Astrocyte of the spinal cord (primary cell): ENCODE measurements at places on chromosomes 12 and 14.

- DNase-seq = no peak
Observed at GRCh38 chr12:10293151-10293550, 14.5 kb upstream of the KLRD1 start.

- DNase-seq = no peak
Observed at GRCh38 chr12:102059343-102059742, 2.4 kb downstream of the WASHC3 start.

- no peak for DNase-seq
Observed at GRCh38 chr14:96173636-96174475, 30.8 kb upstream of the BDKRB2 start.

GRCh38 chr12:7395950-7396349 is 48.0 kb downstream of the CD163L1 start:
- peak; percentile 3 for DNase-seq

DNA sequence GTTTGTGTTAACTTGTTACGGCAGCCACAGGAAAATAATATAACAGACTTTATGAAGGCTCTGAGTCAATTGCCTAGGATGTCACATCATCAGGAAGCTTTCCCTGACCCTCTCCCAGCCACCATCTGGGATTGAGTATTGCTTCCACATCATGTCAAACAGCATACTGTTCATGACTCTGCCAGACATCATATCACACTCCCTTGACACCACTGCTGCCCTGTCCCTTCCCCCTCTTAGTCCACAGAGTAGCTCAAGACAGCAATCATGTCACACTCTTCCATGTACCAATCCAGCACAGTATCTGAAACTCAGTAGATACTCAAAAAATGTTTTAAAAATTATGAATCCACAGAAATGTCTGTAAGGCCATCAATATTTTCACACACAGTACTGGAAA is 168.0 kb downstream of the PIK3C2G start:
- DNase-seq = no peak

DNA sequence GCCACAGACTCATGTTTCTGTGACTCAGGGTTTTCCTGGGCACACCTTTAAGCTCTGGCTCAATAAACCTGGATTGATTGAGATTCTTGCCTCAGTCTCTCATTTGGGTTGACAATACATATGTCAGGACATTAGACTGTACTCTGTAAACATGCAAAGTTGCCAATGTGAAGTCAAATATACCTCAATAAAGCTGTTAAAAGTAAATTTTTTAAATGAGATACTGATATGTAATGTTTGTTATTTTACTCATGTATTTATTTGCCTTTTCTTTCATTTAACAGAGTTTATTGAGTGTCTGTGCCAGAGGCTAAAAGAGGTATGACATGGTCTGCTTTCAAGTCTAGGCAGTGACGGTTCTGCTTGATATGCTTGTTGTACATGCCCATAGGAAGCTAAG is 3.7 kb upstream of the ETFBKMT start:
- DNase-seq = no peak
